ENCODE measurements at places on chromosomes 4 and X.
A peak's percentile ranks its signal among the peaks of the same experiment; 100 is the strongest.

DNA sequence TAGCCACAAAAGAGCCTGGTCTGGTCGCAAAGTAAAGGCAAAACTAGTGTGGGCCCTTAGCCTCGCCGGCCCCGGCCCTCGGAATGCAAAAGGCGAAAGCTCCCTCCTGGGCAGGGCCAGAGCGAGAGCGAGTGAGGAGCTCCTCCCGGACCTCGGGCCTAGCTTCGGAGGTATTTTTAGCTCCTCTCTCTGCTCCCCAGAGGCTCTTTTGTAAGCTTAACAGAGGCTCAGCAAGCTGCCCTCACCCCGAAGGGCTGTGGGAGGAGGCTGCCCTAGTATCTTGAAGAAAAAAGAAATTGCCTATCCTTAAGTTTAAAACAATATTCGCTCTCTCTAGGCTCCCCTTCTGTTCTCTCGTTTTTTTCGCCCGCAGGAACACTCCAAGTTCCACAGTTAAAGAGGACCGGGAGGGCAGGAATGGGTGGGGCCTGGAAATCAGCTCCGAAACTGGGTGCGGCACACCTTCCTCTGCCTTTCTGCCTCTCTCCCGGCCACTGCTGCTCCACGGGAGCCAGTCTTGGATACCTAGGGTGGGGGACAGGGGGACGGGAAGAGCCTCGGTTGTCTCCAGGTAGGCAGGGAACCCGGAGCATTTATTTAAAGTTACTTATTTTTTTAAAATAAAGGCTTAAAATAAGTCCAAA is 12.1 kb downstream of the HAND2 start:
- no peak for DNase-seq

- no peak for DNase-seq
Observed at GRCh38 chr4:86159216-86159615, 200.6 kb downstream of the MAPK10 start.

DNA sequence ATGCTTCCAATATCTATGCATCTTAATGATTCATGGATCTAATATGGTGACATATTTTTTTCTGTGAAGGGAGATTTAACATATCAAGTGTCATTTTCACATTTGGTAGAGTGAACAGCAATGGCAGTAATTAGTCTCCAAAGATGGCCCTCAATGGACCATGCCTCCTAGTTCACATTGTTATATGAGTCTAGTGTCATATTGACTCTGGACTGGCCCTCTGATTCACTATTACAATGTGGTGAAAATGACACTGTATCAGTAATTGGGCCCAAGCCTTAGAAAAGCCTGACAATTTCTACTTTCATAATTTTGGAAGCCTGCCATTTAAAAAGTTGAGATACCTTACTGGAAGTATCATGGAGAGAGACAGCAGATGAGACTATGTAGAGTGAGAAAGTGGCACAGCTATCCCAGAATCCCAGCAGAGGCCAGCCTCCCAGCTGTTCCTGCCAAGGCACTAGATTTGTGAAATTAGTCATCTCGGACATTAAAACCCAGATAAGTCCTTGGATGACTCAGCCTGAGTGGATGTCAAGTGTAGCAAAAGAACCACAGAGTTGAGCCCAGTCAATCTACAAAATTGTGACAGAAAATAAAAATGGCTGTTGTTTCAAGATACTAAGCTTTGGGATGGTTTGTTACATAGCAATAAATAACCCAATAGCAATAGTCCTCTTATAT is 68.4 kb downstream of the ARHGEF38 start:
- DNase-seq, result no peak

- no peak for DNase-seq
Observed at GRCh38 chrX:133723930-133724329, 261.5 kb downstream of the GPC3 start.

GRCh38 chr4:15920723-15921591 is 17.6 kb downstream of the FGFBP1 start:
- no peak for DNase-seq

DNA sequence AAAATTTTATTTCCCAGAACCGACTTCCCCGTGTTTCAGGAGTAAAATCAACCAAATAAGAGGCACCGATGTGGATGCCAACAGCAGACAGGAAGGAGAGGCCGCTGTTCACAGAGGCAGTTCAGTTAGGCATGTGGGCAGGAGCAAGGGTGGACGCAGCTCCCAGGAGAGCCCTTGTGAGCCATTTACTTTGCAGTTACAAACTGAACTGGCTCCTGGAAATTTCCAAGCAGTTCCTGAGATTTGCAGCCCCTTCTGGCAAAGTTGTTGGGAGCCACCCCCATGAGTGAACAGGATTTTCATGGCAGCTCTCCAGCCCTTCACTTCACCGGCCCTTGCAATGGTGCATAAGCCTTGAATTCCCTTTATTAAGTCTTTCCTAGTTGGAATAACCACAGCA is 189.1 kb downstream of the AFAP1 start:
- no peak for DNase-seq

DNA sequence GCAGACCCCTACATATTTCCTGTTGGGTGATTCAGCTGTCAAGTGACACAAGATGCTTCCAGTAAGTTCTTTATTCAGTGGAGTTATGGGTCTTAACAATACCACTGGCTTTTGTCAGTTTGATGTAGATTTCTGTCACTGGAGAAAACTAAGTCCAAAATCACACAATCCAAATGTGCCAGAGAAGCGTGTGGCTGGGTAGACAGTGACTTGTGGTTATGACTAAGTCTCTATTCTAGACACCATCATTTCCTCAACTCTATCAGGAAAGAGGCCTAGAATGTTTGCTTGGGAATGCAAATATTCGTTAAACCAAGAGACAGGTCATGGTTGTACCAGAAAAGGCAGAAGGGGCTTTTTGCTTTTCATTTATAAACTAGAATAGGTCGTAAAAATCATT is 54.4 kb upstream of the HS3ST1 start:
- no peak for DNase-seq

DNA sequence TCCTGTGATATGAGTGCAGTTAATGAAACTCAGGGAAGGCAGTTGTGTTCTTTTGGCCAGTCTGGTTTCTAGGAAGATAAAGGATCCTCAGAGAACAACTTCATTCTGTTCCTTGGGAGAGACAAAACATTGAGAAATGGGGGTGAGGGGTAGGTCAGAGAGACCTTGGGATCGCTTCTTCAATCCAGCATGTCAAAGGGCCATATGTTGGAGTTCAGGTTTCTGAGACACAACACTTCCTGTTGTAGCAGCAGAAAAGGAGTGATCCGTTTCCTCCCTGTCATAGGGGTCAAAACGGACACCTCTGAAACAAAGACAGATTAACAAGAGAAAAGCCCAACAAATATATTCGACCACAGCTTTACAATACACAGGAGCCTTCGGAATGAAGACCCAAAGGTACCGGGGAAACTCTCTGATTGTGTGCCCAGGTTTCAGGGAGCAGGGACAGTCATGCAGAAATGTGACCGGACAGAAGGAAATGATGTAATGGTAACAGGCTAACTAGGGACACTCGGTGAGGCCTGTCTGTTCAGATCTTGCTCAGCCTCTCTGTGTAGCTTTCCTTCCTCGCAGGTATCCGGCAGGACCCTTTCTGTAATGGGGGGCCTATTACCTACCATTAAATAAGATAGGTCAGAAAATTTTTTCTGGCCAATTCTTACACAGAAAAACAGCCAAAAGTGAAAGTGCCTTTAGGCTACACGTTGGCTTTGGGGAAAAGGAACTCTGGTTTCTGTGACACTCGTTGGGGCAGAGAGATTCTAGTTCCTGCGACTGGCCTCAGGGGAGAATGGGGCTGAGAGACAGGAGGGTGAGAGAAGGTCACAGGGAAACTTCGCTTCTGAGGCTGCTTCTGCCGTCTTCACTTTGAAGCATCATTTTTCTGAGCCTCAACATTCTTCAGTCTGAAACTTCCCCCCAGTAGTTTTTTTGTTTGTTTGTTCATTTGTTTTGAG is 103.3 kb upstream of the TLR3 start:
- no peak for DNase-seq

DNA sequence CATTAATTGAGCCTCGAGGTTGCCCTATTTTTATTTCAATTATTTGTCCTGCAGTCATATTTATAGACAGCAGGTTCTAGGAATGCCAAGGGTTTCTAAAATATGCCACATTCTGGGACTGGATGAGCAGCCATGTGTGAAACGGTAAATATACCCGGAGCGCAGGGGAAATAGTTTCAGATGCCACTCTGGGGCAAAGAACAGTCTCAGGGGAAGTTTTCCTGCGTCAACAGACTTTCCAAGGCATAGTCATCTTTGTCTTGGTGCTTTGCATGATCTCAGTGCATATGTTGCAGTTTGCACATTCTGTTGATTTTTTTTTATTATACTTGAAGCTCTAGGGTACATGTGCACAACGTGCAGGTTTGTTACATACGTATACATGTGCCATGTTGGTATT is 71.0 kb downstream of the GPAT3 start:
- no peak for DNase-seq

DNA sequence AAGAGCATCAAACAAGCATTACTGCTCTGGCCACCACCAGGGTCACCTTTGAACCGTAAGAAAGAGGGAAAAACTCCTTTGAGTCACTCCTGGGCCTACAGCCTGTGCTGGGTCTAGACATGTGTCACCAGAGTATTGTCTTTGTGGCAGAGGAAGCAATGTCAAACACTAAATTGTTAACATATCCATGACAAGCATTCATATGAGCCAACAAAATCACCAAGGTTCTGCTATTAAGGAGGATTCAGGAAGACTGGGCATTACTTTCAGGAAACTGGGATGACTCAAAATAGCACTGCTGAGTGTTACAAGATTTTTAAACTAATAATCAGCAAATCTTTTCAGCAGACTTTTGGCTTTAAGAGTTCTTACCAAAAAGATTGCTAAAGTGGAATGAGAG is 28.1 kb downstream of the LGI2 start:
- no peak for DNase-seq

GRCh38 chr4:145524552-145524951 is 42.9 kb downstream of the SMAD1 start:
- DNase-seq, result no peak

DNA sequence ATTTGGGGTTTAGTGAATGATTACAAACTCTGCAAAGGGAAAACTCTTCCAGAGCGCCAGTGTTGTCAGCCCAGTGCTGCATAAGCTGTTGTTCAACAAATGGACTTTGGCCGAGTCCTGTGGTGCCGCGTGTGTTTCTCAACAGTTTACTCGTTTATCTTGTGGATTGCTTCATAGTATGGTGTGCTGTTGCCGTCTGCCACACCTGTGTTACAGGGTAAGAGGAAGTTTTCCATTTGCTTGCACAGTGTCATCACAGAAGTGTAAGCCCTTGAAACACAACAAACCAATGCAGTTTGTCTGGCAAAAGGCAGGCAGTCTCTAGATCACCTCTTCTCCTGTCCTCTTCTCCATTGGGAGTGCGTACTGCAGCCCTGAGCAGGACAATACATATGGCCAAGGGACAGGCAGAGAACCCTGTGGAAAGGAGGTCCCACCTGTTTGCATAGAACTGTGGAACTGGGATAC is 66.3 kb downstream of the DCUN1D4 start:
- DNase-seq, result no peak

DNA sequence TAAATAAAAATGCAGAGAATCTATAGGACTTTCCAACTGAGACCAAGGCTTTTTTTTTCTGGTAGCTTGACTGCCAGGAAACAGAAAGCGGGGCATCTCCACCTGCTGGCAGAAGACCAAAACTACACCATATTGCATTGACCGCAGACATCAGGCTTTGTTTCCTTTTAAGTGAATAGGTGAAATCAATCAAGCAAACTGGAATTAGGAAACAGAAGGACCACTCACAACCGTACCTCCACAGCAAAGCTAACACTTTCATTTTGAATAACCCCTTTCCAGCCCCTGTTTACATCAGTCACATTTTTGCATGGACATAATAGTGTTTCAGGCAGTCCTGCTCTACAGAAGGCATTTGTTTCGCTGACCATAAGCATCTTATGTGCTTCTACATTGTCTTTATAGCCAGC is 218.2 kb downstream of the IDS start:
- peak; percentile 29 for DNase-seq

DNA sequence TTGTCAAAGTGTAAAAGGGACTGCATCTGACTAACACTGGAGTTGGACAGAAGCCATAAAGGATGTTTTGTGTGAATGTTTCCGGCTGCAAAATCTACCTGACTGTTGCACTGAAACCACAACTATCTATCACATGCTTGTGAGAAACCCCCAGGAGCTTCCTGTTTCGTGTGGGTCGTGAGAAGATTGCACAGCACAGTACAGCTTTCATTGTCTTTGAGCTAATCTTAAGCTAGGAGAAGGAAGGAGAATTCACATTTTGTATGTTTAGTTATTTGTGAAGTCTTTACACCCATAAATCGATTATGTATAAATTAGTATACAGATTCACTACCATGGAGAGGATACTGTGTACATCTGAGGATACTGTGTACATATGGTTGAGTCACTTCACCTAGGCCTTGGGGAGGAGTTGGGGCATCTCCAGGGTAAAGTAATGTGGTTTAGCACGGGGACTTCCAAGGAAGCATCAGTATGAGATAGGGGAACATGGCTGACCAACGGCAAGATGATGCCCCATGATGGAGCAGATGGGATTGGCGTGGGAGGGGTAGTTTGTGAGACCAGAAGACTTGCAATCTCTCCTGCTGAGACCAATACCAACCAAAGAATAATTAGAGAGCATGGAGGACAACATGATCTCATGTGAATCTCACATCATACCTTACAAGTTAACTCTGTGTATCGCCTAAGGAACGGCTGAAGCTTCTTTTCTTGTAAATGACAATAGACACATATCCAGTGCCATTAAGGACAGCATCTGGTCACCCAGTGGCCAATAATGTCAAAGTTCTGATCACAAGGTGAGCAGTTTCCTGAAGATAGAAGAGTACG is 43.1 kb upstream of the FAM9C start:
- DNase-seq, result no peak

- DNase-seq, result no peak
Observed at GRCh38 chr4:85779165-85779564, 304.2 kb downstream of the ARHGAP24 start.

DNA sequence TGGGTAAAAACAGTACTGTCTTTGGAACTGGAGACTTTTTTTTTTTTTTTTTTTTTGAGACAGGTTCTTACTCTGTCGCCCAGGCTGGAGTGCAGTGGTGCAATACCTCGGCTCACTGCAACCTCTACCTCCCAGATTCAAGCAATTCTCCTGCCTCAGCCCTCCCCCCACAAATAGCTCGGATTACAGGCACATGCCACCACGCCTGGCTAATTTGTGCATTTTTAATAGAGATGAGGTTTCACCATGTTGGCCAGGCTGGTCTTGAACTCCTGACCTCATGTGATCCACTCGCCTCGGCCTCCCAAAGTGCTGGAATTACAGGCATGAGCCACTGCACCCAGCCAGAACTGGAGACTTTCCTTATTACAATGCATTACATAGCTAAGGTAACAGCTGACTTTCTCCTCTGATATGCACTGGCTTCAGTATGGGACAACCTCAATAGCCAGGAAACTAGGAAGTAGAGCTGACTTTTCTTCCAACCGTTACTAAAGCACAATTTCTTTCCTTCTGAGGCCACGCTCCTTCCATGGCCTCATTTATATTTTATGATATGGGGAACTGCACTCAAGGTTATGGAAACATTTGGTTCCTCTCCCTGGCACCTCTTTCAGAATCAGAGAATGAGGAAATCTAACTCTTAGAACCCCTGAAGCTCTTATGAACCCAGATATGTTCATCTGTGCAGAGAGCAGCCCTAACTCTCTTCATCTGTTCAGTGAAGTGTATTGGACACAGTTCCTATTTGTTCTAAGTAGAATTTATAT is 53.5 kb upstream of the FAM9B start:
- DNase-seq, result no peak
